ENCODE measurements at places on chromosomes 1 and 21.
A peak's percentile ranks its signal among the peaks of the same experiment; 100 is the strongest.

GRCh38 chr1:179053486-179053885 is 27.8 kb downstream of the FAM20B start:
- no peak overlapping the region for H3K27ac ChIP-seq
- H3K27me3 ChIP-seq, result no peaks in the 10 kb centered on the region
- DNase-seq, result no peak
- no peak overlapping the region for H3K4me3 ChIP-seq
- peaks cover 10% of the 10 kb centered on the region for H3K36me3 ChIP-seq
- no peaks in the 10 kb centered on the region for H3K4me1 ChIP-seq

DNA sequence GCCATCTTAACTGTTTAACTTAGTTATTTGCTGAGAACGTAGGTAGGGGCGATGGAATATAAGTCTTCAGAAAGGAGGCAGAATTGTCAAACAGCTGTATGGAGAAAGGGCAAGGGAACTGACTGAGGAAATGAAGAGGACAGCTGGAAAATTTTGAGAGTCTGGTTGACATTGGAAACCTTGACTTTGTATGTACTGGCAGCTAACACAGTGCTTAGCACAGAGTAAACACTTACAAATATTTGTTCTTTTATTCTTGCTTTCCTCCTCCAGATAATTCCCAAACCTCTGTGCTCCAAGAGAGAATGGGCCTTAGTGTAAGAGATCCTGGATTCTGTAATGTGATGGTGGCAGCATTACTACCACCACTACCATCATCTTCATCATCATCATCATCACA is 91.3 kb downstream of the ZSCAN20 start:
- no peaks in the 10 kb centered on the region for H3K4me1 ChIP-seq
- H3K27ac ChIP-seq, result no peak overlapping the region
- no peaks in the 10 kb centered on the region for H3K36me3 ChIP-seq
- H3K27me3 ChIP-seq, result no peaks in the 10 kb centered on the region

GRCh38 chr1:29933067-29933466 is 696.7 kb downstream of the PTPRU start:
- H3K27me3 ChIP-seq, result no peaks in the 10 kb centered on the region
- no peak overlapping the region for H3K4me3 ChIP-seq
- H3K27ac ChIP-seq, result no peak overlapping the region

DNA sequence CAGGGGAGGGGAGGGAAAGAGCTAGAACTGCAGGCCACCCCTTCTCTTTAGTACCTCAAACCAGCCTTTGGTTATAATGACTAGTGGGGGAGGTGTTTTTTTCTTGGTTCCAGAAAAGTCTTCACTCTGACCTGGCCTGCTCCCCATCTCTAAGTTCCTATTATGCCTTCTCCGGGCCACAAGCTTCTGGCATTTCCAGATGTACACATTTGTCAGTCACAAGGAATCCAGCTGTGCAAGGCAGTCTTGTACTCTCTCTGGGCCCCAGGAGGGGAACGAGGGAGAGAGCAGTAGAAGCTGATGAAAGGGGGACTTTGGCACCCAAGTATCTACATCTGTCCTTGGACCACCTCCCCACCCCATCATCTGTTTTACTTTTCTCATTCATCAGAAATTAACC is 2.7 kb upstream of the FALEC start:
- H3K4me1 ChIP-seq, result peaks cover 48% of the 10 kb centered on the region
- H3K27me3 ChIP-seq, result no peaks in the 10 kb centered on the region
- peaks cover 6% of the 10 kb centered on the region for H3K36me3 ChIP-seq
- peak overlapping the region; percentile 91 for H3K27ac ChIP-seq
- DNase-seq, result no peak

DNA sequence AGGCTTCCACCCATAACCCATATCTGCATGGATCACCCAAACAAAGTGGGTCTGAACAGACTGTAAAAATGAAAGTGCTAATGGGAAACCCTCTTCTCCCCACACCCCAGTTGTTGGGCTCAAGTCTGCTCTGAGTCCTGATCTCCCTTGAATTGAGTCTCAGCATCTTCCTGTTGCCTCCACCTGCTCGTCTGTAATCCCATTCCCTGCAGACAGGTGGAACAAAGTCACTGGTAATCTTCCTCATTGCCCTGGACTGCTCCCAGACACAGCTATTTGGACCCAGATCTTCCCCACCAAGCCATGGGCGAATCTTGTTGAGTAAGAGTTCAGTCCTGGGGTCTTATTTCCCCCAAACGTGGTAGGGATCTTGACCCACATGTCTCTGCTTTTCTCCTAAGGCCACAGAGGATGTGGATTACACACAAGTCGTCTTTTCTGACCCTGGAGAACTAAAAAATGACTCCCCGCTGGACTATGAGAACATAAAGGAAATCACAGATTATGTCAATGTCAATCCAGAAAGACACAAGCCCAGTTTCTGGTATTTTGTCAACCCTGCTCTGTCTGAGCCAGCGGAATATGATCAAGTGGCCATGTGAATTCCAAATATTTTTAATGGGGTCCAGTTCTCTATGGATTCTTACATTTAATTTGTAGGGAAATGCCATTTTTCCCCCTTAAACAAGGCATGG is 15.7 kb downstream of the AVPR1B start:
- no peak overlapping the region for H3K27ac ChIP-seq
- H3K4me3 ChIP-seq, result no peak overlapping the region
- no peaks in the 10 kb centered on the region for H3K27me3 ChIP-seq
- H3K36me3 ChIP-seq, result no peaks in the 10 kb centered on the region

DNA sequence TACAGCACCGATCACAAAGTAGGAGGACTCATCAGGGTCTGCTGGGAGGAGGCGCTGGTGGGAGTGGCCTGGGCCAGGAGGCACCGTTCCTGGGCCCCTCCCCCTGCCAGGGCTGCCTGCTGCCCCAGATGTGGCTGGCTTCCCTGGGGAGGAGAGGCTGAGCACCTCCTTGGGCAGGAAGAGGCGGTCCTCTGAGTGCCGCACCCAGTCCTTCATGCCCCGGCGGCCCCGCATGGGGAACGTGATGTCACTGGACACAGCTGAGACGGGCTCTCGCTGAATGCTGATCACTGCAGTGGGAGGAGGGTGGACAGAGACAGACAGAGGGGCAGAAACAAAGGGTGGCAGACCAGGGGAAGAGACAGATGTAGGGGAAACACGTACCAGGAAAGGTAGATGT is 24.8 kb downstream of the ADGRB2 start:
- H3K27me3 ChIP-seq, result no peaks in the 10 kb centered on the region
- H3K4me3 ChIP-seq, result no peak overlapping the region
- H3K4me1 ChIP-seq, result peaks cover 6% of the 10 kb centered on the region
- no peak for DNase-seq

DNA sequence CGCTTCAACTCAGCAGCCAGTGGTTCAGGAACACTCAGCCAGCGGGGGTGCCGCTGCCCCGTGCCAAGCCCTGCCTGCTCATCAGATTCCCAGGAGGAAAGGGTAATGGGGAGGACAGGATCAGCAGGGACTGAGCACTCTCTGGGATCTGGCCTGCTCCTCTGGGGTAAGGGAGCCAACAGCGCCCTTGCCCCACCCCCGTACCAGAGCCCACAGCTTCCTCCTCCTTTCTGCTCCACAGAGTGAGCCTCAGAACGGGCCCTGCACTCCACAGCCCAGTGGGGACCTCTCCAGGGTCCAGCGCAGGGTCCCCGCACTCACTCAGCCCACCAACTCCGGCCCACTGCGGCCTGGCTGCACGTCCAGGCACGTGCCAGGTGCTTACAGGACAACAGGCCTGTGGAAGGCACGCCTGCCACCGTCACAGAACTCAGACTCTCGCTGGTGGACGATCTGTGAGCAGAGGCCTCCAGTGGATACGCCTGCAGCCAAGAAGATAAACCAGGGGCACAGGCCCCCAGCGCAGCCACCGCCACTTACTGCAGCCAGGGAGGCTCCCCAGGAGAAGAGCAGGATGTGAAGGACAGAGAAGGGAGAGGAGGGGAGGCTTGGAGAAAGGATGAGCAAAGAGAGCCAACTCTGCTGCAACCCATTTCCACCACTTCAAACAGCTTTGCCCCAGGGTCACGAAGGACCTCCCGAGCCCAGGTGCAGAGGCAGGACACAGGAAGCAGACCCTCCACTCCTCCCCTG is 2.1 kb downstream of the MEGF6 start:
- peaks cover 5% of the 10 kb centered on the region for H3K27me3 ChIP-seq
- no peak overlapping the region for H3K27ac ChIP-seq
- H3K4me1 ChIP-seq, result peaks cover 30% of the 10 kb centered on the region

DNA sequence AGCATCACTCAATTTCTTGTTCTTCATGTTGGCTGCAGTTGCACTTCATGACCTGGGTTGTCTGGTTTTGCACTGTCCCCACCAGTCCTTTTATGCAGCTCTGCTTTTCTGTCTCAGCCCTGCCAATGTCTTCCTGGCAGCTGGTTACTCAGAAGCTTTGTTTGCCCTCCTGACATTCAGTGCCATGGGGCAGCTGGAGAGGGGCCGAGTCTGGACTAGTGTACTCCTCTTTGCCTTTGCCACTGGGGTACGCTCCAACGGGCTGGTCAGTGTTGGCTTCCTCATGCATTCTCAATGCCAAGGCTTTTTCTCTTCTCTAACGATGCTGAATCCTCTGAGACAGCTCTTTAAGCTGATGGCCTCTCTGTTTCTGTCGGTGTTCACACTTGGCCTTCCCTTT is 6.6 kb downstream of the PIGV start:
- no peak for DNase-seq
- peaks cover 12% of the 10 kb centered on the region for H3K4me1 ChIP-seq

GRCh38 chr1:9263984-9264872 is 28.5 kb upstream of the SPSB1 start:
- no peak overlapping the region for H3K4me3 ChIP-seq
- no peak overlapping the region for H3K27ac ChIP-seq
- H3K4me1 ChIP-seq, result peaks cover 12% of the 10 kb centered on the region
- H3K36me3 ChIP-seq, result peaks cover 28% of the 10 kb centered on the region

DNA sequence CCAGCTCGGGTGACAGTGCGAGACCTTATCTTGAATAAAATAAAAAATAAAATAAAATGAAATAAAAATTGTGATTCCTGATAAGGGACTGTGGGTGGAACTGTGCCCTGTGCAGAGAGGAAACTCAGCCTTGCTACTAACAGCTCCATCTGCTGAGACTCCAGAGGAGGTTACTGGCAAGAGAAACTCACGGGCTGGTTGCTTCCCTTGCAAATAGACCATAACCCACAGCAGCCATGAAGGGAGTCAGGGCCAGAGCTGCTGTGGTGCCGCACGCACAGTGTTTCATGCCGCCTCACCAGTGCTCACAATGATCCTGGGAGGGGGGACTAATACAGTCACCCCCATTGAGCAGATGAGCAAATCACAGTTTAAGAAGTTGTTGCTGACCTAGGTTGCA is 13.7 kb downstream of the ZBTB17 start:
- no peak for DNase-seq
- no peak overlapping the region for H3K27ac ChIP-seq
- no peaks in the 10 kb centered on the region for H3K27me3 ChIP-seq
- H3K4me1 ChIP-seq, result peaks cover 67% of the 10 kb centered on the region
- no peak overlapping the region for H3K4me3 ChIP-seq

- DNase-seq, result no peak
- no peak overlapping the region for H3K4me3 ChIP-seq
- H3K27ac ChIP-seq, result no peak overlapping the region
- H3K27me3 ChIP-seq, result no peaks in the 10 kb centered on the region
- peaks cover 9% of the 10 kb centered on the region for H3K4me1 ChIP-seq
Measured at GRCh38 chr1:169928438-169929209, 34.9 kb upstream of the SCYL3 start.

GRCh38 chr1:217449370-217449769 is 181.5 kb downstream of the GPATCH2 start:
- H3K27ac ChIP-seq, result no peak overlapping the region
- H3K36me3 ChIP-seq, result no peaks in the 10 kb centered on the region
- no peaks in the 10 kb centered on the region for H3K27me3 ChIP-seq
- DNase-seq, result no peak
- no peaks in the 10 kb centered on the region for H3K4me1 ChIP-seq

- DNase-seq, result no peak
- peak within 1 kb of the TSS; percentile 65 for H3K4me3 ChIP-seq
- peaks cover 8% of the 10 kb centered on the region for H3K4me1 ChIP-seq
- no peaks in the 10 kb centered on the region for H3K36me3 ChIP-seq
- H3K27ac ChIP-seq, result peak within 1 kb of the TSS; percentile 9
- no peaks in the 10 kb centered on the region for H3K27me3 ChIP-seq
Measured at GRCh38 chr1:107140703-107141490, at the start of gene NTNG1. Gene NTNG1 (plus strand): TSS chr1:107141039.

DNA sequence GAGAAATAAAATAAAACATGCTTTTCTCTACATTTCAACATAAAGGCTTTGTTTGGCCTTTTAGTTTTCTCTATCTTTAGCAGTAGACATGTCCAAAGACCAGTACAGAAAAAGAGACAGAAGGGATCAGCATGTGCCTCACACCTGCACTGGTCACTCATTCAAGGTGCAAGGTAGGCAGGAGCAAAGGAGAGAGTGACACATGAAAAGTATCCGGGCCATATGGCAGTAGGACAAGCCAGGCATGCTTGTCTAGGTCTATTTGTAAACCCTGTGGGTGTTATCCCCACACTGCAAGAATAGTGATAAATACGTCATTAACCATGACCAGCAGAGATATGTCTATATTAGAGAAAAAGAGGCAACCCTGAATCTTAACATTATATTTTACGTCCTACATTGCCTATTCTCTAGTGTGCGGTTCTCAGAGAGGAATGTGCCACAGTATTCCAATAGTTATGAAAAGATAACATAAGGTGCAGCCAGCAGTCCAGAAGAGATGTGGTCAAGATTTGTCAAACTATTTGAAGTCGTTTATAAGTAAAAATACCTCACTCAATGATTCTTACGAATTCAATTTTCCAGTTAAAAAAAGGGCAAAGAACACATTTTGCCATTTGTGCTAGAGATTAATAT is 32.1 kb downstream of the PRRX1 start:
- H3K36me3 ChIP-seq, result no peaks in the 10 kb centered on the region
- peaks cover 96% of the 10 kb centered on the region for H3K4me1 ChIP-seq
- H3K27me3 ChIP-seq, result no peaks in the 10 kb centered on the region
- peak overlapping the region; percentile 51 for H3K27ac ChIP-seq

Data from vagina (tissue), 2 donors.